ENCODE measurements at places on chromosomes 1 and 21. TPM values are rescaled to one million over a fixed set of nuclear protein-coding genes. Genes with fewer than 3 reads are reported as not detected.
A peak's percentile ranks its signal among the peaks of the same experiment; 100 is the strongest.

DNA sequence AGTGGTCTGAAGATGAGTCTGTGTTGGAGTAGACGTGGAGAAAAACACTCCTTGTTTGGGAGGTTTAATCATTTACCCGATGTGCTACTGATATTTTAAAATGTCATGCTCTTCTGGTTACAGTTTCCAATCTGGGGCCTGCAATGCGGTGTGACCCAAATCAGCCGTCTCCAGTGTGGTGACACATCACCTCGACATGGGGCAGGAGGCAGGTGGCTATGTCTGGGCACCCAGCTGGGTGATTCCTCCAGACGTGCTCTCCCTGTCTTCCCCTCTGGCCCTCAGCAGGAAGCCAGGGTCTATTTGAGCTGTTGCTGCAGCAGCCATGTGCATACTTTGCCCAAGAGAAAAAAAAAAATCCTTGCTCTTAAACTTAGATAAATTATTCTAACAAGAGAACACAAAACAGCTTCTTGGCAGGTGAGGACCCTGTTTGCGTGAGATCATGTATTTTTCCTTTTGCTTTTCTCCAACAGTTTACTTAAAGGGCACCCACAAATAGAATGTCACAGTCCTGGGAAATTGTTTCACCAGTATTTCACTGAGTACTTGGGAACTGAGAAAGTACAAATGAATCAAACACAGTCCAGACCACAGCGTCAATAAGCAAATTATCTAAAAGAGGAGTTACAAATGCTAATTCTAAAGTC, 38.9 kb upstream of the MAP10 start:
- peak; percentile 44 for DNase-seq

HMGCS2 gene
- not detected for total RNA-seq

DNA sequence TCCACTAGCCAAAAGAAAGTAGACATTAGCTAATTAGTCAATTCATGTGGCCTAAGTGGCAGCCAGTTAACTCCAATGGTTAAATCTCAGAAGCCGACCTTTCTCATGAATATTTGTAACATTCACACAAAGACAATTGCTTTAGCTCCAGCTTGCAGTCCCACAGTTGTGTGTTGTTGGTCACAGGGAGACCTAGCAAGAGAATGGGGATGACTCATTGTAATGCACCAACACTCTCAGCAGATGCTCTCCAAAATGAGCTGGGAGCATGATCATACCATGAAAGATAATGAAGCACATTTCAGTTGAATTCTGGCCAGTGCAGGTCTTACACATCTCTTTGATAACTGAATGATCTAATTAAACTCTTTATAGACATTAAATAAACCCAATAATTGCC, 160.4 kb downstream of the HLX start:
- DNase-seq = peak; percentile 63

- no peak for DNase-seq
These were observed 38.5 kb upstream of the EFCAB14 start for GRCh38 chr1:46757247-46757955.

GRCh38 chr1:94154989-94155388, 34.0 kb upstream of the ABCA4 start:
- DNase-seq = no peak

GNAT2 gene
- not detected for total RNA-seq

PGLYRP3 gene
- not detected for total RNA-seq

IGFN1 gene
- total RNA-seq = 0.29 TPM

- DNase-seq = no peak
These were observed 10.3 kb downstream of the GPR25 start for GRCh38 chr1:200883118-200883517.

DNA sequence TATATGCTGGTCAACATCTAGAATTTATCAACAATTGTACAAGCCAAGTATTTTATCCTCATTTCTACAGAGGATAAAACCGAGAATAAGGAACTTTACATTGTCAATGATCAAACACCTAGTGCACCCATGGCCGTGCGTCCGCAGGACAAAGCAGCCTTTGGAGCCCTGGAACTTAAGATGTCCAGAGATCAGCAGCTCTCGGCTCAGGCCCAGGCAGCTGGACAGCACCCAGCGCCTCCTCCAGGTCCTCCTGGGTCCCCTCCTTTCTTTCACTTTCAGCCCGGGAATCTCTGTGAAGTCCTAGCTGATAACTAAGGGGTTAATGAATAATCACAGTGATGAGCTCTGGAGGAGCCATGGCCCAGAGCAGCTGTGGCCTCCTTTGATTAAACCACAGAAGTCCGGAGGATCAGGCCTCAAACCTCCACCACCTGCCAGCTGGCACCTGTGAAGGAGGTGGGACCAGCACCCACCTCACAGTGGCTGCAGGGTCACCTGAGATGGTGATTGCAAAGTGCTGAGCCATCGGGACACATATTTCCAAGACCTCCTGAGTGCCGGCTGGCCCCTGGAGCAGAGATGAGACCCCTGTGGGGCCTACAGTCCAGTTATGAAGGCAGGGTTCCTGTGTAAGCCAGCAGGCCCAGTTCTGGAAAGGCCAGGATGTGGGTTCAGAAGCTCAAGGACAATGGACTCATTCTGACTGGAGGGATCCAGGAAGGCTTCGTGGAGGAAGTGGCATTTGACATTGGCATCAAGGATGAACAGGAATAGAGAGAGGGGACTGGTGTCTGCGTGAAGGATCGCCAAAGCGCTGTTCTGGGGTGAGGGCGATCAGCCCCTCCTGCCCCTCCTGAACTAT, 11.6 kb upstream of the SAMD11 start:
- peak; percentile 37 for DNase-seq

S100A8 gene
- total RNA-seq = not detected

OR2T10 gene
- total RNA-seq = not detected

DNA sequence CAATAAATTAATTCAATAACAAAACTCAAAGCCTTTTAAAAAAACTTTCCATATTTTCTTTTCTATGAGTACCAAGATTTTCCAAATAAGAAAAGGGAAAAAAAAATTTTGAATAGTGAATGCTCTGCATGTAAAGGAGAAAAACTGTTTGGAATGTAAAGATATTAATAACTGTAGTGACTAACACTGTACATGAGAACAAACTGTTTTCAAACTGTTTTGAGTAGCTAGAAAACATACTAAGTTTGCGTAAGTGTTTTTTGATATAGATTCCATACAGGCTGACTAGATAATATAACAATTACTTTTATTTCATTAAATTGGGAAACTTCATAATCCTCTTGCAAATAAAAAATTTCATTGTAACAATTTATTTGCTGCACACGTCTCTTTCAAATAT, 150.5 kb downstream of the DPYD start:
- no peak for DNase-seq

DNA sequence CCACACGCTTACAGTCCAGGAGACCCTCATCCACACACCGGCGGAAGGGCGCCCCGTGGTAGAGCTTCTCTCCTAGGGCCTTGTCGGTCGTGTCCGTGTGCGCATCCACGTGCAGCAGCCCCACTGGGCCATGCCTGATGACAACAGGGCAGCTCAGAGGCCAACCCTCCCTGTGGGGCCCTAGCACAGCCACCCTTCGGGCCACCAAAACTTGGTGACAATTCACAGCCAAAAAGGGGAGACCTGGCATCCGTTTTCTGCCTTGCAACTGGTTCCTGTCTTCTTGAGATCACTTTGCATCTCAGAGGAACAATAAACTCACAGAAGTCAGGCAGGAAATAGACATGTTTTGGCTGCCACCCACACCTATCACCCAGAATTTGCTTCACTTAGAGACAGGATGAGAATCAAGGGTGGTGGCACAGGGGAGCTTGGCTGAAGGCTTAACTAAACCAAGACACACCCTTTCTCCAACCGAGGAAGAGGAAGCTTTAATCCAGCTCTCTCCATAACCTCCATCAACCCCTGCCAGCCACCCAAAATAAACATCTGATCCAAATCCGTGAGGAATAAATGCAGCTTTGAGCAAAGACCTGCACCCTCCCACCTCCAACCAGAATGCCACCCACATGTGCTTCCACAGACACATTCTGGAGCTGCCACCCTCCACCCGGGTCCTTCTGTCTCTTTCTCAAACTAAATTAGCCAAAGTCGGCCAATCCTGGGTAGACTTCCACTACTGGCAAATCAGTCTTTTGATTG, 5.7 kb downstream of the AGMAT start:
- DNase-seq = peak; percentile 35

DNA sequence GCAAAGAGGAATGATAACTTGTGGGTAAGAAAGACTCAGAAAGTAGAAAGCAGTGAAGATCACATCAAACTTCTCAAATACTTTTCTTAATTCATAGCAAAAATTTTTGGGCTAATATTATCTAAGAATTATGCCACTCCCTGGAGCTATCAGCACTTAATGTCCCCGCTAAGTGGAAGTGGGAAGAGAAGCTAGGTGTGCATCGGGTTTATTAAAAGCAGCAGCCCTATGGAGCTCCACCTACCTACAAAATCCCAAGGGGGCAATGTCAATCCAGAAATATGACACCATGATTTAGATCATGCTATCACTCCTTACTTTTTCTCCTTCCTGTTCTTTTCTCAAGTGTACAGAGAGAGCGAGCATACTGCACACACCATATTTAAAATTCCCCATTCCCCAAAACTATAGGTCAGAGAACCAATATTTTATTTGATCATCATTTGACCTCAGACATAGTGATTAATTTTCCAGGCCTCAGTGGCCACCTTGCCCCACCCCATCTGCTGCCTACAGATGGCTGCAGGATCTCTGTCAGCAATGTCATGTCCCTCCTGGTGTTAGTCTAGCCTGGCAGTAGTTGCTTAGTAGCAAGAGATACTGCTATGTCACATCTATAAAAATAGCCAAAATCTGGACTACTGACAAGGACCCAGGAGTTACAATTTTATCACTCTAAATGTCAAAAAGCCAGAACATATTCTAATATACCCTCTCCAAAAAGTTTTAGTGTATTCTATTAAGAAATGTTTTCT, 66.6 kb downstream of the MAP3K21 start:
- DNase-seq = no peak

CROCC gene
- total RNA-seq = 11.8 TPM

GRCh38 chr1:179632868-179633267, 41.2 kb downstream of the TDRD5 start:
- no peak for DNase-seq

DNA sequence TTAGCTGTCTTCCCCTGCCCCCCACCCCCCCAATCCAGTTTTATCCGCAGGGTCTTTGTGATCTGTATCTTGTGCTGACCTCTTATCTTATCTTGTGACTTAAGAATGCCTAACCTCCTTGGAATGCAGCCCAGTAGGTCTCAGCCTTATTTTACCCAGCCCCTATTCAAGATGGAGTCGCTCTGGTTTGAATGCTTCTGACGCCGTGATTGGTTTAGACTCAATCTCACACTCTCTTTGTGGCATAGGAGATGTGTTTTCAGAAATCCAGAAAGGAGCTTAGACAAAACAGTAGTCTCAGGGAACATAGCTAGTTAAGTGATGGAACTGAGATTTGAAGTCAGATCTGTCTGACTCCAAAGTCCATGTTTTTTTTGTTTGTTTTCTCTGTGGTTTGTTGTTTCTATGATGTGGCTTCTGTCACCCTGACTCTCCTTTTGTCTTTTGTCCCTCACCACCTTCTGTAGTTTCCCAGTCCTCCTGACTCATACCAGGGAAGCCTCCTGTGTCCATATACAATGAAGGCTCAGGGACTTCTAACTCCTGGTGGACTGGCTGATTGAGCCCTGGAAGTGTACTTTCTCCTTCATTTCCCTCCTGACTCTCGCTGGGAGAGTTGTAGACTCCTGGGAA, 18.1 kb upstream of the USP24 start:
- DNase-seq = no peak

URB1 gene
- total RNA-seq = 42.8 TPM

- DNase-seq = no peak
These were observed 97.9 kb downstream of the PLPPR5 start for GRCh38 chr1:98906809-98907208.

ZSWIM5 gene
- total RNA-seq = not detected

RNU1-2 gene
- not detected for total RNA-seq

HOOK1 gene
- not detected for total RNA-seq

MRTO4 gene
- 36.0 TPM for total RNA-seq

DNA sequence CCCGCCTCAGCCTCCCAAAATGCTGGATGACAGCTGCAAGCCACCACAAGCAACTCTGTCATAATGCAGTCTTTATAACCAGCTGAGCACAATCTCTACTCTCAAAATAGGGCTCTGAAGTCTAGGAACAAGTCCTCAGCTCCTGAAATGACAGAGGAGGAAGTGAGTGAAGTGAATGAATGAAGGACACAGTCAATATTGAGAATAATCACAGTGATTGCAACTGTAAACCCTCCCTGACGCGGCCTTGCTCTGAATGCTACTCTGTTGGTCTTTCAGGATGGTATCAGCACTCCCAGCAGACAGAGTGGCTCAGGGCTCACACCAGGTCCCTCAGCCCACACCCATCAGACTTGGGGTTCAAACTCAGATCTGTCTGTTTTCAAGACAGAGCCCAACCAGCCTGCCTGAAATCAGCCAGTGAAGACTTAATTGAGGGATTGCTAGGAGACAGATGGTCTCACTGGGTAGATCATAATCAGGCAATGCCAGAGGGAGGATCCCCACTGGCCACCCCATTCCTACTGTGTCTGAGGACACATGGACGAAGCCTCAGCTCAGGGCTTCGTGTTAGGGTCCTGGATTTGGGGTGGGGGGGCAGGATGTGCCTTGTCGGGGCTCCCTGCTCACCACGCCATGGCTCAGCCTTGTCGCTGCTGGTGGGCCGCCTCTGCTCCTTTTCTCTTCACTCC, 20.9 kb downstream of the RNF187 start:
- DNase-seq = no peak

- no peak for DNase-seq
These were observed 145.4 kb upstream of the C1orf174 start for GRCh38 chr1:4045397-4046010.

- peak; percentile 70 for DNase-seq
These were observed 214.5 kb downstream of the KCNT2 start for GRCh38 chr1:196393742-196394141.

TCHH gene
- not detected for total RNA-seq

RNASEL gene
- 9.2 TPM for total RNA-seq

- peak; percentile 18 for DNase-seq
These were observed 745 bp downstream of the MAGI3 start for GRCh38 chr1:113390871-113391648.

GBP2 gene
- total RNA-seq = 111 TPM

- peak; percentile 39 for DNase-seq
These were observed 105.2 kb downstream of the SUSD4 start for GRCh38 chr1:223258751-223259198.

NOS1AP gene
- total RNA-seq = 0.62 TPM

GRCh38 chr1:10128101-10128765, 82.1 kb upstream of the KIF1B start:
- DNase-seq = no peak

DNA sequence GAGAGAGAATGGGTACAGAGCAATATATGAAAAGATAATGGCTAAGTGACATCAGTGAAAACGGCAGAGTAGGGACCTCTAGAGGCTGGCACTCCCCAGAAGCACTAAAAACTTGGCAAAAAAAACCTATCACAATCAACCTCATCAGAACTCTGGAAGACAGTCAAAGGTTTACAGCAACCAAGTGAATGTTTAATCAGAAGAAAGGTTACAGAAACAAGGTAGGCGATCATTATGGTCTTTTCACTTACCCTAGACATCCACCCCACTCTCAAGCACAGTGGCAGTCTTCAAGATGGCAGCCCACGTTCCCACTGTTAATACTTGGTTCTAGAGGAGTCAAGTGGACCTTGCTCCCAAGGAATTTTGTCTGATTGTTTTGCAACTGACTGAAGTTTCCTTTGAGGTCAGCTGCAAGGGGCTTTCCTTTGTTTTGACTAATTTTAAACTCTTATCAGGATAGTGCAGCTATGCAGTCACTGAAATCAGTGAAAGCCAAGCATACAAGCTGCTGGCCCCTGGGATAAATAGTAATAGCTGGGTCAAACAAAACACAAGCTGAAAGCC, 7.2 kb downstream of the KIFAP3 start:
- DNase-seq = no peak

GRCh38 chr1:161007369-161007768, 13.6 kb downstream of the F11R start:
- no peak for DNase-seq

NIT1 gene
- total RNA-seq = 23.6 TPM

Measured in myocyte (in vitro differentiated cells).